Astrocyte (in vitro differentiated cells and primary cell): ENCODE measurements at places on chromosomes 16 and 17. TPM values are rescaled to one million over a fixed set of nuclear protein-coding genes. Genes with fewer than 3 reads are reported as not detected.
A peak's percentile ranks its signal among the peaks of the same experiment; 100 is the strongest.

DNA sequence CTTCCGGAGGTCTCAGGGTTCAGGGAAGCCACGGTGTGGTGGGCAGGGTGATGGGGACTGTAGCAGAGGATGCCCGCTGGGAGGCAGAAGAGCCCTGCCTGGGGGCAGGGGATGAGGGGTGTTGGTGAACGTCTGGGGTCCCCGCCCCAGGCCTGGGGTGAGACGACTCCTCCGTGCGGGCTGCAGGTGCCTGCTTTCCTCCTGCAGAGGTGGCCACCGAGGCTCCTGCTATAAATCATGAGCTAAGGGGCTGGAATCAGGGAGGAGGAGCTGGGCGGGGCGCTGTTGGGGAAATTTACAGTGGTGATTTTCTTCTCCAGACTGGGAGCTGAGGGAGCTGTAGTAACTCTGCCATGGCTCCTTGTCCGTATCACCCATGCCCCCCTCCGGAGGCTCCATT is 167.0 kb downstream of the MRM1 start:
- DNase-seq = no peak

GRCh38 chr17:70127221-70127873 is 42.0 kb upstream of the KCNJ2 start:
- no peak for DNase-seq

- peak; percentile 82 for DNase-seq
These were observed 266.9 kb upstream of the DYNLRB2 start for GRCh38 chr16:80273635-80274538.

GRCh38 chr17:83145831-83146230 is 66.4 kb downstream of the METRNL start:
- no peak for DNase-seq

KRT39 gene
- not detected in 2 replicates for total RNA-seq

DNA sequence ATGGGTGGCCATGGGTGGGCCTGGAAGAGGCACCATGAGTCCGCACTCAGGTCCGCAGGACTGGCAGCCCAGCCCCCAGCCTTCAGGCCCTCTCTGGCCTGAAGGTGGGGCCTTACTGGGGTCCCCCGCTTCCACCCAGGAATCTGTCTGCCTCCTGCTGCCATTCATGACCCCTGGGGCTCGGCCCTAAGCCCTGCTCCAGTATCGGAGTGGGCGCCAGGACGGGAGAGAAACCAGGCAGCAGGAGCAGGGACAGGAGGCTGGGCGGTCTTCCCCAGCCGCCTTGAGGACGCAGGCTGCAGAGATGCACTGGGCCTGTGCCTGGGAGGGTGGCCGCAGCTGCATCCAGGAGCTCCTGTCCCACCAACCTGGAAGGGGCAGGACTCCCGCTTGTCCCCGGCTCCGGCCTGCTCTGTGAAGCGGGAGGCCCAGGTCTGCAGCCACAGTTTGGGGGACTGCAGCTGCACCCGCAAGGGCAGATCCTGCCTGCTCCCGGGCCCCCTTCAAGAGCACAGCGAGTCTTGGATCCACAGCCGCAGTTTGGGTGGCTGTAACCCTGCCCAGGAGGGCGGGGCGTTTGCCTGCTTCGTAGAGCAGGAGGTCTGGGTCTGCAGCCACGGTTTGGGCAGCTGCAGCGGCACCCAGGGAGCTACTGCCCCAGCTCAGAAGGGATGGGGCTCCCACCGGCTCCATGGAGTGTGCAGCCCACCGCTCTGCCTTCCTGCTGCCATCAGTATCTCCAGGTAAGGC is 81.8 kb upstream of the DNAJA2 start:
- no peak for DNase-seq

GRCh38 chr17:61420745-61421398 is 21.2 kb downstream of the TBX2 start:
- no peak for DNase-seq

DNA sequence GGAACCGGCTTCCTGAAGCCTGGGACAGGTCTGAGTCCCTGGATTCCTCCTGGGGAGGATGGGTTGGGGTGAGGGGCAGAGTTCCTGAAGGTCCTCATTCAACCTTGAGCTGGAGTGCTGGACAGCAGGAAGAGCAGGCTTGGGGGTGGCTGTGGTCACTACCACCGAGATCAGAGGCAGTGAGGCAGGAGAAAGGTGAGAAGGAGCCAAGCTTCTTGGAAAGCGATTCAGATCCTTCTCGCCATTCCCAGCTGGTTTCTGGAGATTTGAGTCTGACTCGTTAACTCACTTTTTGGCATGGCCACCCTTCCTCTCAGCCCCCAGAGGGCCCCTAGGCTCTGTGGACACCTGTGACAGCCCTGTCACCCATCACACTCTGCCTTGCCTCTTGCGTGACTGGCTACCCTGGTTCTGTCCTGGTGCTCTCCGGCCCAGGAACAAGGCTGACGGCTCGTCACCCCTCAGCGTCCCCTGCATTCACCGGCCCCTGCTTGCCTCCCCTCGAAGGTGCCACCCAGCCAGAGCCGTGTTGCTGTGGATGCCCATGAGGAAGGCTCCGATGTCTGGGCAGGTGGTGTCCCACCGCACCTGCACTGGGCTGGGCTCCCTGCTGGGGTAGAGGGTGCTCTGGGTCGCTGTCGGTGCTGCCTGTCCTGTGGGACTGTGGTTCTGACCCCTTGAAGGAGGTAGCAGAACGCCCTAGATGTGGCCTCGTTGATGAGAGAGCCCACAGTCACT is 9.7 kb upstream of the TIMP2 start:
- no peak for DNase-seq

GRCh38 chr16:66041907-66042306 is 324.6 kb upstream of the CDH5 start:
- DNase-seq = no peak

GRCh38 chr16:50747207-50747956 is 5.5 kb downstream of the CYLD start:
- no peak for DNase-seq

ABCC3 gene
- 0.41 and 0.55 TPM in 2 replicates for total RNA-seq

DNA sequence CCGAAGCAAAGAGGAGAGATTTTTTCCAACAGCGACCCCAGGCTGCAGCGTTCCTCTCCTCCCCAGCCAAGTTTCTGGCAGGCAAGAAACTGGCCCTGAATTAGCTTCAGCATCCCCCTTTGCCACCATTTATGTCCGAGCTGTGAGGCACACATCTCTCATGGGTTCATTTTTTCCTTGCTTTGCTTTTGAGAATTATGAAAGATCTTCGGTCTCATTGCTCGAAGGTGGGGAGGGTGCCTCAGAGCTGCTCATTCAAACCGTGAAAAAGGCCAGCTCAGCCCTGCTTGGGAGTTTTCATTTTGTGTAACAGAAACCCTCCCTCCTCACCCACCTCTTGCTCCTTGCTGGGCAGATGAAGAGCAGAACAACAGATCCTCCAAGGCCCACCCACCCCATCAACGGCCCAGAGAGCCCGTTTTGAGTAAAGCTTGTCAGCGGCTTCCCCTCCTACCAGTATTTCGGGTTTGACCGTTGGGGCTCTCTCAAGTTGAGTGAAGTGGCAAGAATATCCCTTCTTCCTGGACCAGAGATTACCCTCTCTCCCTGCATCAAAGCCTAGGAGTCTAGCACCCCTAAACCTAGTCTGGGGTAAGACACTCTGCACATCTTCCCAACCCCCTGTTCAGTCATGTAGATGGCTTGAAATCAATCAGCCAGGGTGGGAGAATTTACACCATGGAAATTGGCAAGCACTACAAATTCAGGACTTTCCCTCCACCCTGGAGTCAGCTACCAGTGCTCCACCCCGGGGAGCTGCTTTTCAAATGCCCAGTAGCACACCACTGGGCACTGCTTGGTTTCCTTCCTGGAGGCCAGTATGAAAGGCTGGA is 1.8 kb downstream of the CCR7 start:
- DNase-seq = no peak

GRCh38 chr17:17073581-17074403 is 31.5 kb downstream of the MPRIP start:
- DNase-seq = peak; percentile 45

GRCh38 chr16:23966597-23967394 is 131.0 kb downstream of the PRKCB start:
- no peak for DNase-seq

LRRC37B gene
- 10.0 and 10.3 TPM in 2 replicates for total RNA-seq

CMTM2 gene
- not detected in 2 replicates for total RNA-seq

GRCh38 chr17:34997355-34997862 is 17.1 kb downstream of the LIG3 start:
- DNase-seq = peak; percentile 87

GRCh38 chr16:12375046-12375740 is 398.7 kb downstream of the SNX29 start:
- no peak for DNase-seq

- peak; percentile 84 for DNase-seq
These were observed 1.0 kb downstream of the PER1 start for GRCh38 chr17:8151120-8151640.

- DNase-seq = peak; percentile 12
These were observed 417.9 kb downstream of the MAF start for GRCh38 chr16:79182616-79183015.

GRCh38 chr17:61455324-61456060 is 3.3 kb downstream of the TBX4 start:
- no peak for DNase-seq

DNA sequence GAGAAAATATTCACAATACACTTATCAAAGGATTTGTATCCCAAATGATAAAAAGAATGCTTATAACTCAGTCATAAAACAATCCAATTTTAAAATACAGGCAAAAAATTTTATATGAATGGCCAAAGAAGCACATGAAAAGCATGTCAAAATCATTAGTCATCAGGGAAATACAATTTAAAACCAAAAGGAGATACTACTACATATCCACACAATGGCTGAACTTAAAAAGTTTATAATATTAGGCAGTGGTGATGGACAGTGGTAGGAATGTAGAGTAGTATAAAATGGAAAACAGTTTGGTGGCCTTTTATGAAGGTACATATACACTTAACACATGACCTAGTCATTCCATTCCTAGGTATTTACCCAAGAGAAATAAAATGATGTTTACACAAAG is 12.2 kb downstream of the CMC2 start:
- peak; percentile 49 for DNase-seq

SHISA9 gene
- 51.2 and 73.0 TPM in 2 replicates for total RNA-seq

DNA sequence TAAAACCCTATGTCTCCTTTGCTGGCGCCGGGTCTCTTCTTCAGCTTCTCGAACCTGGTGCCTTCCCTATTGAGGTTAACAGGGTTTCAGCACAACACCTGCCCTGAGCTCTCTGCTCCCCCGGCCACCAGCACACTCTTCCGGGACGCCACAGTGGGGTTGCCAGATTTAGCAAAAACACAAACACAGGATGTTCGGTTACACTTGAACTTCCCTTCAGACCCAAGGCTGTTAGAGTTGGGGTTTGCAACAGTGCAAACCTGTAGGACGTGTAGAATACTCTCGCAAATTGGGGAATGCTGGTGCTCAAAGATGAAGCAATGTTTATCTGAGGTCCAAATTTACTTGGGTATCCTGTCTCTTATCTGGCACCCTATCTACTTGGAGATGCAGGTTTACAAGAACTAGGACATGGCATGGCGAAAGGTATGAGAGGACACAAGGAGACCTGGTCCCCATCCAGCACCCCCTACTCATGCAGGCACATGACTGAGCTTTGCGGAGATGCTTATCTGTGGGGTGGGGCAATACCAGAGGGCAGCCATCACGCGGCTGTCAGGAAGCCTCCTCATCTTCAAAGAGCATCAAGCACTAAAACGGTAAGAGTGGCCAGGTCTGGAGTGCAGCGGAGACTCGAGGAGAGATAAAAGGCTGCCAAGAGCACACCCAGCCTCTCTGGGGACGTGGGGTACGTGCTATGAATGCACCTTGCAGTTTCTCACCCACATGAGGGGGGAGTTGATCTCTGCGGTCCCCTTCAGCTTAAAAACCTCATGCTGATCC is 52.8 kb downstream of the SDK2 start:
- DNase-seq = no peak

CA5A gene
- not detected in 2 replicates for total RNA-seq

DNA sequence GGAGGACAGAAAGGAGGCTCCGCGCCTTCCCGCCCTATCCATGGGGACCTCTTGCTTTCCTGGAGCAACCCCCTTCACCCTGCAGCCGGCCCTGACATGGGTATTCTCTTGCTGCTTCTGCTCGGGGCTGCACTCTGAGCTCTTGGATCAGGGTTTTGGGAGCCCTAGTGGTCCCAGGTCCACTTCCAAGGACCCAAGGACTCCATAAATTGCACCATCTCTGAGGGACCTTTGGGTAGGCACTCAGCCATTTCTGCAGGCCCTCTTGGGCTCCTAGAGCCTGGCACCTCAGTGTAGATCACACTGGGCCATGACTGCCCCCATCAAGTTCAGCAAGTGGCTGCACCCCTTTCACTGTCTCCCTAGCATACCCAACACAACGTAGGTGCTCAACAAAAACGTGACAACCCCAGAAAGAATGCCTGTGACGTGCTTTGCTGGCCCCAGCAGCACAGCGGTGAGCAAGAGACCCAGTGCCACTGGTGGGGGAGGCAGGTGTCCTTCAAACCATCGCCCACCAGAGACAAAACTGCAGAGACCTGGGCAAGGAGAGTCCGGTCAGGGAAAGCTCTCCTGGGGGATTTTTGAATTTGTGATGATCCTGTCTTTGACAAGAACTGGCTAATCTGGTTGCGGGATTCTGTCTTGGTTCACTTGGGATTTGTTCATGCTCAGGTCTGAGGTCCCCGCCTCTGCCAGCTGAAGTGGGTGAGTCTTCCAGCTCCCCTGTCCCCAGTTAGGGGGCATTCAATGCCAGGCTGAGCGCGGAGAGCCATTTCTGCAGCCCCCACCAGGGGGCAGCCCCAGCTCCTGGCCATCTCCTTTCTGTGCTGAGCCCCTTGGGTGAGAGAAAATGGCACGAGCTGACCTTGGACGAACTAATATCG is 2.5 kb upstream of the RAB11FIP4 start:
- DNase-seq = no peak

SYT17 gene
- total RNA-seq = 2.5 and 4.8 TPM in 2 replicates

ZSCAN10 gene
- total RNA-seq = 0.22 and 0.25 TPM in 2 replicates

DNA sequence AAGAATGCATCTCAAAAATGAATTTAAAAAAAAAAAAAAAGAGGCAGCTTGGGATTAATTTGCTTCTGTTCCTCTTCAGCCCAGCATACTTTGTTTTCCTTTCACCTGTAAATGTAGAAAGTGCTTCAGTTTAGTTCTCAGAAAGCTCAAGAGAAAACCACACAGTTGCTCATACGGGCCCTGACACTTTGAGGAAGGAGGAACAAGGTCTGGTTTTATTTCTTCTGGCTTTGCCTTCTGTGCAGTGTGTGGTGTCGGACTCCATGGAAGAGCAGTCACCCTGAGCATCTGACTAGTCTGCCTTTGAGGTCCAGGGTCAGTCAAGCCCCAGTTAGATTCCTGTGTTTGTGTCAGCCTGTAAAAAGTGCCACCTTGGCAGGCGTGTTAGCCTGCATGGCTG is 27.6 kb downstream of the NMT1 start:
- DNase-seq = no peak

DNA sequence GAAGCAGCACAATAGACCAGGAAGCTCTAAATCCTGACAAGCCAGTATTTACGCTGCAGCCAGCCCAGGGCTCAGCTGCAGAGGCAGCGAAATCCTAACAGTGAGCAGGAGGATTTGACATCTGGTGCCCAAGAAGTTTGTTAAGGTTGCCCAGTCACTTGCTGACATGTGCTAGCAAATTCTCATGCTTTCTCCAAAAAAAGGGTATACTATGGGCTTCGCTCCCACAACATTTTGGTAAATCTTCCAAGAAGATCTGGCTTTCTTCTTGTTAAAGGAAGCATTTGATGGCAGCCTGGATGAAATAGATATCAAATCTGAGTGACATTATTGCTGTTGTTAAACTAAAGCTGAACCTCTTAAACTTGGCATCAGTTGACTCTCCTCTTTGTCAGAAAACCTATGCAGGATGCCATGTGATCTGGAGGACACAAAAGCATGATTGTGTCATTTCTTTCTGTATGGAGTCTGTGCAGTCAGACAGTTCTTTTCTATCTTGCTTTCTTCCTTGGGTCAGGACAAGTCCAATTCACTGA is 949.7 kb upstream of the RBFOX1 start:
- no peak for DNase-seq
